Activated gamma-delta T cell treated with anti-CD3 and anti-CD28 coated beads, Interleukin-2, amount 50 U/mL, for 16 hours (primary cell): ENCODE measurements at places on chromosomes 11 and 22.

- no peak for DNase-seq
Observed at GRCh38 chr22:39416319-39416718, 16.7 kb downstream of the TAB1 start.

GRCh38 chr11:97361812-97362378 lies 972.1 kb downstream of the JRKL start:
- DNase-seq: no peak

GRCh38 chr22:35582861-35583670 lies 34.1 kb downstream of the MB start:
- peak; percentile 27 for DNase-seq

- no peak for DNase-seq
Observed at GRCh38 chr22:24504956-24505736, 10.0 kb downstream of the UPB1 start.

DNA sequence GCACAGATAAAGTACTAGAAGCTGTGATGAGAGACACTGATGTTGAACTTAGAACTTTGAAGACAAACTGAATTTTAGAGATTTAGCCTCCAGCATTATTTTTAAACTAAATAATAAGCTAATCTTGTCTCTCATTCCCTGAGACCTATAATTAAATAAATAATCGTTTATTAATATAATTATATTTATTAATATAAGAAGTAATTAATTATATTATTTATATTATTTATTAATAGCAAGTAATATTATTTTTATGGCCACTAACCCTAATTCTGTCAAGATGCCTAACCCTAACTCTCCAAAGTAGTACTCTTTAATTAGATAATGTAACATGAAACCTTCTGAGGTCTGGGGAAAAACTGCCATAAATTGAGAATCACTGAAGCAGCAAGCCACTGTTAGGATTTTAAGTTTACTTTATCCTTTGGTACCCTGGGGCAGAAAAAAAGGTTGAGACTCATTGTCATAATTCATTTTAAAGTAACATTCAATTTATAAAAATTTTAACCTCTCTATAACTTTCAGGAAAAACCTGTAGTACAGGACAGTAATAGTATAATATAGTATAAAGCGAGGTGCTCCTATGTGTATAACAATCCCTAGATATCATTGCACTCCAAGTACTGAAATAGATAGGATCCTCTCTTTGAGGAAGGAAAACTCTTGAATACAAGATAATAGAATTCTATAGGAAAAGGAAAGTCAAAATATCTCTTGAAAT lies 85.4 kb downstream of the TTC28 start:
- no peak for DNase-seq

DNA sequence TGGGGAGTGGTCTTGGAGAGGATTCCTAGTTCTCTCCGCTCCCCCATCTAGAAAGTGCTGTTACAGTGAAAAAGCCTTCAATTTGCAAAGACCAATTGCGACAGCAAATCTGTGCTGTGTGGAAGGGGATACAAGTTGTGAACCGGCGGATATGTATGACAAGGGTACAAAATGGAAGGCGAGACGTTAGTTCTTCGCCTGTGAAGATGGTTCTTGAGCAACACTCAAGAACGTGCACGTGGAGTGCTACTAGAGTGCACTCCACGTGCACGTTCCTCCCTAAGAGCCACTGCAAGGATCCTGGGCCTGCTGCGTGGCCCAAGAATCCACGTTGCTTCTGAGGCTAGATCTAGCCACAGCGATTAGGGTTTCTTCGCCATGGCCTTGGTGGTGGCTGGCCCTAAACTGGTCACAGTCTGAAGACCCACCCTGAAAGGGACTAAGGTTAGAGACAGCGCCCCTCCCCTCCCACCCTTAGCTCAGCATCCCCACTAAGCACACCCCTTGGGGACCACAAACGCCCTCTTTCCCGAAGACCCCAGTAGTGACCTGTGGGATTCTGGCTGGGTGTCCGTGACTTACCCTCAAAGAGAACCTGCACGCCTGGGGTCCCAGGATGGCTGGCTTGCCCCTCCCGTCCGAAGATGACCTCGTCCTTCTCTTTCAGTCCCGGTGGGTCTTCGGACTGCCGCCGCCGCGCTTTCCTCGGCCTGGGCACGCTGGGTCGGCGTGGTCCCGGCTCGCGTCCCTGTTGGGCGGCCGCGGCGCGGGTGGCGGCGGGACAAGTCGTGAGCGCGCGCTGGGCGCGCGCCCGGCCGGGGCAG lies 519 bp upstream of the PDE3B start:
- no peak for DNase-seq

- DNase-seq: no peak
Observed at GRCh38 chr11:107043242-107044006, 25.1 kb upstream of the GUCY1A2 start.

DNA sequence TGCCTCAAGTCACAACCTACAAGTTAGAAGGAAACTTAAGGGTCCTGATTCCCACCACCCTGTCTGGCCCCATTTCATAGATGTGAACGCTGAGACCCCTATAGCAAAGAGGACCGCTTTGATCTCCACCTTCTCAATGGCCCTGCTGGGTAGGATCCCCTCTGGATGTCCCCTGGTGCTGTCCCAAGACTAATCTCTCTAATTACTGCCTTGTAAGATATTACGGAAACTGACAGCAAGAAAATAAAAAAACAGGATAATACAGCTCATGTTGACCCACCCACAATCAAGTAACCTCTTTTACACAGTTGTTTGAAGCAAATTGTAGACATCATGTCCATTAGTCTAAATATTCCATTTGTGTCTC lies 20.9 kb downstream of the IGLL5 start:
- no peak for DNase-seq

DNA sequence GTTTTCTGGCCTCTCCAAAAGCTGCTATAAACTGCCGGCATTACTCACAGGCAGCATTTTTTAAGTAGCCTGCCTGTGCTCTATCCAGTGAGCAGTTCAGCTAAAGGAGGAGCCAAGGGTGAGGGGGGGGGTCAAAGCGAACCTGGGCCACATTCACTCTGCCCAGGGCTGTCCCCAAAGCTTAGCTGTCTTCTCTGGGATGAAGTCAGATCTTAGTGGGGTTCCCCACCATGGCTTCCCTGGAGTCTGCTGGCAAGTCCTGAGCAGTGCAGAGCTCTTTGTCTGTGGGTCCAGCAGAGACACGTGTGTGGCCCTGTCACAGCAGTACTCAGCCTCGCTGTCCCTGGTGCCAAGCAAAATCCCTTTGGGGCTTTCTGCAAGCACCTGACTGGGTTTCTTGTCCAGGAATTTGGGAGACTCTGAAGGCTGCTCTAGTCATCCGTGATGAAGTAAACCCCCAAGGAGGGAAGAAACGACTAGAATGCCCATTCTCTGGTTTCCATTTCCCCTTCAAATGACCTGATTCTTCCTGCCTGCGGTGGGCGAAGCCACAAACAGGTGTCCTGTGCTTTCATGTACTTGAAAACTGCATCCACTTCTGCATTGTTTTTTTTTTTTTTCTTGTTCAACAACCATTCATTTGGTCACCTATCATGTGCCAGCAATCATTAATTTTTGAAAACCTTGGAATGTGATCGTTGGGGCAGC lies 2.6 kb downstream of the KCNJ5 start:
- no peak for DNase-seq

- DNase-seq: no peak
Observed at GRCh38 chr22:44354288-44354687, 41.5 kb upstream of the SHISAL1 start.

GRCh38 chr22:30235687-30236170 lies 10.8 kb downstream of the LIF start:
- no peak for DNase-seq

DNA sequence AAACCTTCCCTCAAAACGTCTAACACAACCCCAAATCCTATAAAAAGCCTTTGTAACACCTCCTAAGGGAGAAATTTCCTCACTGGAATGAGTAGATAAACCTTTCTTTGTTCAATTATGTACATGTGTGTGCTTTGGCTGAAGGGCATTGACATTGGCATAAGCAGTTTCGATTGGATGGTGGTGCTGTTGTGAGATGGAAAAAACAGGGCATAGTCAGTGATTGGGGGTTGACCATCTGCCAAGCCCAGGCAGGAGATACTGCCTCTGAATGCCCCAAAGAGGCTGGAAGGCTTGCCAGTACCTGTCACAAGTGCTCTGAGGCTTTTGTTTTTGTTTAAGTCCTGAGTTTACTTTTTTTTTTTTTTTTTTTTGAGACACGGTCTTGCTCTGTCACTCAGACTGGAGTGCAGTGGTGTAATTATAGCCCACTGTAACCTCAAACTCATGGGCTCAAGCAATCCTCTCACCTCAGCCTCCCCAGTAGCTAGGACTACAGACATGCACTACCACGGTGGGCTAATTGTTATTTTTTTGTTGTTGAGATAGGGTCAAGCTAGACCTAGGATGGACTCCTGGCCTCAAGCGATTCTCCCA lies 1.2 kb upstream of the CCDC117 start:
- DNase-seq: no peak

- DNase-seq: no peak
Observed at GRCh38 chr22:17412232-17412631, 43.0 kb downstream of the CECR2 start.

- no peak for DNase-seq
Observed at GRCh38 chr11:2310073-2310785, 8.4 kb downstream of the TSPAN32 start.

DNA sequence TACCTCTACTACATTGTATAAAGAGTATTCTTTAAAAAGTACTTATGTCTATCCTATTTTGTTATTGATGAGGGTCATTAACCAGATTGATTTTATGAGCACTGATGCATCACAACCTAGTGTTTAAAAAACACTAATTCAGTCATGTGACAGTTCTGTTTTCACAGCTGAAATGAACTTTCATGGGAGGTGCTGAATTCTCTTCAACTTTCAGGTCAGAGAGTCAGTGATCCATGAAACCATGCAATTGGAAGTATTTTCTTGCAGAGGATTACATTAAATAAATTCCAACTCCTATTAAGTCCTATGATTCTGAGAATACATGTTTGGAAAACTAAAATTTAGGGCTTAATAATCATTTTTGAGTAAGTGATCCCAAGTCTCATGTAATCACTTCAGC lies 889.4 kb downstream of the KCNA4 start:
- DNase-seq: no peak

DNA sequence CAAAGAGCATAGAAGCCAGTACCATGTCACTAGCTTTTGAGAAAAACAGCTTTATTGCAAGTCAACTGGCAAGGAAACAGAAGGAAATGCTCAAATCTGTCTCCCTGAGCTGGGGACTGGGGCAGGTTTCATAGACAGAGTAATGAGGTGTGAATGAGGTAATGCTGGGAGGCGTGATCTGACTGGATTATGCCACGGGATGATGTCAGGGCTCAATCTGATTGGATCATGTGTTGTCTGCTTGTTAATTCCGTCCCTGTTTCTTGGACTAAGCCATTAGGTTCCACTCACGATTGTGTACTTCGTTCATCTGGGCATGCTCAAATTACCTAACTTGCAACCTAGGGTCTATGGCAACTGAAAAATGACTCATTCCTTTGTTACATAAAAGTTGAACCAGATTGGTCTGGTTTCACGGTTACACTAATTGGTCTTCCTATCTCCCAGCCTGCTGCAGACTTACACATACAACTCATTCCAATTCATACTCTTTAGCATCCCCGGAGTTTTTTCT lies 20.2 kb upstream of the OR10A5 start:
- DNase-seq: no peak

- DNase-seq: no peak
Observed at GRCh38 chr11:124297921-124298320, 15.8 kb downstream of the OR8D1 start.

DNA sequence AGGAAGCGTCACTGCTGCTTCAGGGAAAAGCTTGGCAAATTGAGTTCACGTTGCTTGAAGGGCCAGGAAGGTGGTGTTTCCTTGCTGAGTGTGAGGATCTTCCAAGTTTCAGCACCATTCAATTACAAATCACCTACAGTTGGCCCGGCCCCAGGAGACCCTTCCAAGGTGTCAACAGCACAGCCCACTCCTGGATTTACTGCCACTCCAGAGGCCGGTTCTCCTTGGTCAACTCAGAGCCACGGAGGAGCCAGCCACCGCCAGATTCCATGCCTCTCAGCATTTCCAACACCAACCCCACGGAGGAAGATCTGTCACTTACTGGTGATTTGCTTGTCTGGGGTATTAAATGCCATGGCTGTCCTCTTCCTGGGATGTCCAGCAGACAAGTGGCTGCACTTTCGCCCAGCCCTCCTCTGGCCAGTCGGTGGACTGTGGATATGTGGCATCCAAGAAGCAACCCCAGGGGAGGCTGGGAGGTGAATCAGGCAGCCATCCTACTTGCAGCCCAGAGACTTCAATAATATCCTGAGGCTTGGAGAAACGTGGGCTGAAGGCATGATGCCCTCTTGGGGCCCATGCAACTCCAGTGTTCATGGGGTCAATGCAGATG lies 74.1 kb upstream of the SHANK2 start:
- no peak for DNase-seq

DNA sequence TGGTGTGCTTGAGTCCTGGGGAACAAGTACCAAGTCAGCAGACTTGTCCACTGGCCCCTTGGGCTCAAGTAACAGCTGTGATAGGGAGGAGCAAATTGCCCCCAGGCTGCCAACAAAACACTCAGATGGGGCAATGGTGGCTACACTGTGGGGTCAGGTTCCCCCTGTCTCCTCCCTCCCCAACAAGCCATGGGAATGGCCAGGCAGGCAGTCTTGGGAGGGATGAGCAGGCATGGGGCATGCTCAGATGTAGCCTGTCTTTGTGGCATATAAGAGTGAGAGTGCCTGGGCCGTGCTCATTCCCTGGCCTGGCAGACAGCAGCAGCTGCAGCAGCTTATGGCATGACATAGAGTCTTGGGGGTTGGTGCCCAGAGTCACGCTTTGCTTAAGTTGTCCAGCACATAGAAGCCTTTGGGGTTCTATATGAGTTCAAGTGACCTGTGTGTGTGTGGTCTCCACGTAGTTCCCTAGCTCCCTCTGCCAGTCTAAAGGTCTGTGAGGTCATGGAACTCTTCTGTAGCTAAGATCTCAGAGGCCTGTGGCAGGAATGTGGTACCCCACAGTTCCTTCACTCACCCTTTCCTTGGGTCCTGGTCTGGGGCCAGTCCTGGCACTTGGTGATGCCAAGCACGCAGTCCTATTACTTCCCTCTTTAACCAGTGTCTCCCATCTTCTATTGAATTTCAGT lies 44.7 kb downstream of the BIRC2 start:
- no peak for DNase-seq

DNA sequence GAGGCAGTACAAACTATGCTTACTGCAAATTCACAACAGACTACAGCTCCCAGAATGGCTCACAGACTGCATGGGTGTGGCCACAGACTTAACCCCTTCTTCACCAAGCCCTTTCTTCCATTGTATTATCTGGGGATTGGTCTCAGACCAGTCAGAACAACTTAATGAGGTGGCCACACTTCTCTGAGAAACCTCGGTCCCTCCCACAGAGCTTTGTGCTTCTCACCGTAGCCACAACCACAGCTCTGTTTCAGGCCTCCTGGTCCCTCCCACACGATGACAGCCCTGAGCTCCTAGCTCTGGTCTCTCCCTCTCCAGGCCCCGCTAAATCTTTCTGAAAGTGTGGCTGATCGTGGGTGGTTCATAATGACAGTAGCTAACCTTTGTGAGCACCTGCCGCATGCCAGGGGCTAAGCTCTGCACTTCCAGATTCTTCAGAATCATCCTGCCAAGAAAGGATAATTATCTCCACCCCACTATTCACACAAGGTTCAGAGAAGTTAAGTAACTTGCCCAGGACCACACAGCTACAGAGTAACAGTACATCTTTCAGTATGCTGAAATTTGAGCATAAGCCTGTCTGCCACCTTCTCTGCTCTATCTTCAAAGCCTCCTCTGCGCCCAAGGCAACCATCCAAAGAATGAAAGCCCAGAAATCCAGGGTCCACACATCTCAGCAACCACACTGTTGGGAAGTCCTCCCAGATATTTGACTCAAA lies 5.4 kb downstream of the PDE2A start:
- DNase-seq: no peak

GRCh38 chr22:49527611-49528419 lies 299.9 kb downstream of the BRD1 start:
- no peak for DNase-seq

- no peak for DNase-seq
Observed at GRCh38 chr22:38924347-38924952, 33.0 kb upstream of the APOBEC3A start.
